ENCODE measurements at places on chromosomes 11 and 22.
A peak's percentile ranks its signal among the peaks of the same experiment; 100 is the strongest.

- peak; percentile 84 for DNase-seq
These were observed 1.3 kb upstream of the BDNF start for GRCh38 chr11:27701355-27702105.

- no peak for DNase-seq
These were observed 27.7 kb downstream of the ALG9 start for GRCh38 chr11:111843661-111844060.

GRCh38 chr11:1146365-1146764 lies 11.4 kb upstream of the MUC5AC start:
- DNase-seq = no peak

GRCh38 chr11:94728966-94729751 lies 39.0 kb upstream of the AMOTL1 start:
- no peak for DNase-seq

GRCh38 chr11:8080674-8081590 lies at the start of gene TUB:
TUB (plus strand) TSS chr11:8081211; CDS start chr11:8081511, 300 bp downstream.
- DNase-seq = peak; percentile 49

- DNase-seq = no peak
These were observed 60.1 kb downstream of the ZNRF3 start for GRCh38 chr22:28943501-28943879.

DNA sequence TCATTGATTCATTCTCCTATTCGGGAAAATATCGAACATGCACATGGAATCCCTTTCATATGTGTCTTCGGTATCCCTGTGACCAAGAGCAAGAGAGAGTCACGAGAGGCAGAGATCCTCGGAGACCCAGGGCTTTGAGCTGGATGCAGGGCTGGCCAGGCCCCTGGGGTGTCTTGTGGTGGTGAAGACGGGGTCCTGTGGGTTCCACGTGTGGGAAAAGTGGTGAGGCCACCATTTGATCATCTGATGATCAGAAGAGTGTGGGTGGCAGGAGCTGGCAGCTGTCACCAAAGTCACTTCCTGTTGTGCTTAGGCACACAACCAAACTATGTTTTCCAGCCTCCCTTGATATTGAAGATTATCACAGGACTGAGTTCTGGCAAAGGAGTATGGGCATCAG lies 94.0 kb downstream of the BRD1 start:
- no peak for DNase-seq

- peak; percentile 33 for DNase-seq
These were observed 41.9 kb downstream of the SVIP start for GRCh38 chr11:22787551-22788162.

GRCh38 chr22:47576908-47577307 lies 814.5 kb downstream of the TBC1D22A start:
- no peak for DNase-seq

DNA sequence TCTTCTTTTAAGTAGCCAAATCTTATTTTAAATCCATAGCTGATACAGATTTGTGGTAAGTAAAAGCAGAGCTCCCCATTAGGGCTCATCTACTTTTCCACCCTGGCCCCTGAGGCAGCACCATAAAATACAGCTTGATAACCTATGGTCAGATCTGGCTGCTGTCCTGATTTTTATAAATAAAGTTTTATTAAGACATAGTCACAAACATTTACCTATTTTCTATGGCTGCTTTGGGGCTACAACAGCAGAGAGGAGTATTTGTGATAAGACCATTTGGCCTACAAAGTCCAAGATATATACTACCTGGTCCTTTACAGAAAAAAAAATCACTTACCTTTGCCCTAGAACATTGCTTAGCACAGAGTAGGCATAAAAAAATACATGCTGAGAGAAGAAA lies 200.0 kb upstream of the SEZ6L start:
- no peak for DNase-seq

DNA sequence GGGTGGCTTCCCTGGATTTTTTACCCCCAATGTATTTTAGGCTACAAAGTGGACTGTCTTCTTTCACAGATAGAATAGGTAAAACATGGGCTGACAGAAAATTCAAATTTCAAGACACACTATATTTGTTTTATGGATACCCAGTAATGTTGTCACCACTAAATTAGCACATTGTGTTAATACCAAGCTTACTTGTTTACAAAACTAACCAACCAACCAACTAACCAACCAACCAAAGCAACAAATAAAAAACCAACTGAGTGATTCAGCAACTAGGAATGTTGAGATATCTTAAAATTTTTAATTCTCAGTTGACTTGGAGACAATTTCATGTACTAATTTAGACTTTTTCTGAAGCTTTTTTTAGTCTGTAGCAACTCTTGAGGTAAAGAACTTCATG lies 69.3 kb upstream of the CTSC start:
- DNase-seq = no peak

DNA sequence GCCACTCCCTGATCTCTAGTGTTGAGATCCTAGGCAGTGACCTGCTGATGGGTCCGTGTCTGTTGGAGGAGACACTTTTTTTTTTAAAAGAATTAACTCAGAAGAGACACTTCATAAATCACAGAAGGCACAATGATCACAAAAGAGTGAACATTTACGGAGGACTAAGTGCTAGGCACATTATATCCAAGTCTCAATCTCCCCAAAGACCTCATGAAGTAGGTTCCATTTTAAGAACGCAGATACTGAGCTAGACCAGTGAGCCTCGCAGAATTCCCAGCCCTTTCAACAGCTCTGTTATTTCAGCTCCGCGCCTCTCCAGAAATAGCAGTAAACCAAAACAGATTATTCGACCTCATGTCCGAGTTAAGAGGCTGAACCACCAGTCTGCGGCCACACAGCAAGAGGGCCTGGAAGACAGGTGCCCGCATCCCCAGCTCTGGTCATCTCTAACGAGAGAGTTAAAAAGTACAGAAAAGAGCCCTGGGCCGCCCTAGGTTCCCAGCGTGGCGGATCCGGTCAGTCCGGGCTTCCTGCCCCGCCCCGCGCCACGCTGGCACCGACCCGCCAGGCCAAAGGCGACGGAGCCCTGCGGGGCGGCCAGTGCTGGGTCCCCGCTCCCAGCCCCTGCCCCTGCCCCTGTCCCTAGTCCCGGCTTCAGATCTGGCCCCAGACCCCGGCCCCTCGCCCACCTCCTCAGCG lies 612 bp downstream of the XBP1 start:
- DNase-seq = peak; percentile 57

DNA sequence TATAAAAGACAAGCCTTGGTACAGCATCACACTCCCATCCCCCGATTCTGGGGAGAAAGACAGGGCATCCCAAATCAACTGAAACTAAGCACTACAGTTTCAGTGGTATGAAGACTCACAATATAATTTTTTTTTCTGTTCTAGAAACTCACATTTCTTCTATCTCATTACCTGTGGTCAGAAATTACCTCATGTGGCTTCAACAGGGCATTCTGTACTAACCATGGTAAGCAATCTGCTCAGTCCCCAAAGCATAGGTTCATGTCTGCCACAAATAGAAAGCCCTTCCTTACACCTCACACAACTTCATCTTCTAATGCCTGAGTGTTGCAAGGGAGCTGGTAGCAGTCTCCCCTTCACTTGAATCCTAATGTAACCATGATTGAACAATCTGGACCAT lies 147.4 kb upstream of the POU2AF2 start:
- DNase-seq = no peak

DNA sequence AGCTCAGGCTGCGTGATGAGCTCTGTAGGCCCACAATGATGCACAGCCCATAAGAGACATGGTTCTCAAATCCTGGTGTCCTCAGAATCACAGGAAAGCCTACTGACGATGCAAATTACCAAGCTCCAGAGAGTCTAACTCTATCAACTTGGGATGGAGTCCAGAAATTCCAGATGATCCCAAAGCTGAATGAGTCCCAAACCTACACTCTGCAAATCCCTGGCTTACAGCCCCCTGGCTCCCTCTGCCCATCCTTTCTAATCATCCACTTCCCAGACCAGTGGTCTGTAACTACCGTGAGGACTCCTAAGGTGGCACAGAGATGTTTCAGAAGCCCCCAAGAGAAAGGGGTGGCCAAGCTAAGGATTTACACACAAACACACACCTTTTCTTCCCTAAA lies 13.5 kb downstream of the ARFGAP2 start:
- no peak for DNase-seq

- no peak for DNase-seq
These were observed 36.4 kb upstream of the ZNRF3 start for GRCh38 chr22:28846994-28847393.

DNA sequence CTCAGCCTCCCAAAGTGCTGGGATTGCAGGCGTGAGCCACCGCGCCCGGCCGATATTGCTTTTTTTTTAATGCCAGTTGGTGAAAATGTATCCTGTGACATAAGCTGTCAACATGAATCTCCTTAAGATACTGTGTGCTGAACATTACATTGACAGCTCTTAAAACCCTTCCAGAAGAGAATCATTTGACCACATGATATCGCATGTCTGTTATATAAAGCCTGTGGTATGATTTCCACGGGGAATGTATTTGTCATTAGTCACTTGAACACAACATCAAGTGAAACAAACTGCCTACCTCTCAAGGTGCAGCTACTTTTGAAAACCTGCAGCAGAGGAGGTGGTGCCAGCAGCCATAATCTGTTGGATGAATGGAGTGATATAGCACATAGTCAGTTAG lies 67.0 kb downstream of the BCL2L13 start:
- peak; percentile 26 for DNase-seq

DNA sequence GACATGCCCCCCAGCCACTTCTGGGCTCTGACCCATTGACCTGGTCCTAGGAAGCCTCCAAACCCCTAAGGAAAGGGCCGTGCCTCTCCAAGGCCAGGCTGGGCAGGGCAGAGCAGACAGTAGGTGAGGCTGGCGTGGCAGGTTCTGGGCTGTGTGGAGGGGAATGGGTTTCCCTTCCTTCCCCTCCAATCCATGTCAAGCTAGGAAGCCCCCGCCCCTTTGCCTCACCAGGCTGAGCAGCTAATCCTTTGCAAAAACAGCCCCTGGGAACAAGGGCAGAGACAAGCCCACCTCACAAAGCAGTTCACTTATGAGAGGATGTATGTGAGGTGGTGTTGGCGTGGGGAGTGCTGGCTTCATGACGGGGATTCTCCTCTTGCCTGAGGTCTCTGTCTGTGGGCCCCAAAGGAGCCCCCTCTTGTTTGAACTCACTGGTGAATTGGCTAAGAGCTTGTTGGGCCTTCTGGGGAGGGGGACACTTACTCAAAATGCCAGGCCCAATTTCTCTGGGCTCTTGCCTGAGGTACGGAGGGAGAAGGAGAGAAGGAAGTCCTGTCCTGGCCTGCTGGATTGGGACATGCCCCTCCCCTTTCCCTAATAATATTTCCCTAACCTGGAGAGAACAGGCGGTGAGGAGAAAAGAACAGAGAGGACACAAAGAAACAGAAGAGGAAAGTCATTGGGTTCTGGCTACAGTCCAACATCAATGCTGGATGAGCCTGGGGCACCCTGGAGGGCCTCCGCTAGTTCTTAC lies 1.6 kb upstream of the TRIM29 start:
- no peak for DNase-seq

GRCh38 chr11:12864316-12865156 lies 144.6 kb upstream of the RASSF10 start:
- DNase-seq = peak; percentile 35

- DNase-seq = peak; percentile 78
These were observed 4.6 kb downstream of the TSPAN32 start for GRCh38 chr11:2306452-2306823.

DNA sequence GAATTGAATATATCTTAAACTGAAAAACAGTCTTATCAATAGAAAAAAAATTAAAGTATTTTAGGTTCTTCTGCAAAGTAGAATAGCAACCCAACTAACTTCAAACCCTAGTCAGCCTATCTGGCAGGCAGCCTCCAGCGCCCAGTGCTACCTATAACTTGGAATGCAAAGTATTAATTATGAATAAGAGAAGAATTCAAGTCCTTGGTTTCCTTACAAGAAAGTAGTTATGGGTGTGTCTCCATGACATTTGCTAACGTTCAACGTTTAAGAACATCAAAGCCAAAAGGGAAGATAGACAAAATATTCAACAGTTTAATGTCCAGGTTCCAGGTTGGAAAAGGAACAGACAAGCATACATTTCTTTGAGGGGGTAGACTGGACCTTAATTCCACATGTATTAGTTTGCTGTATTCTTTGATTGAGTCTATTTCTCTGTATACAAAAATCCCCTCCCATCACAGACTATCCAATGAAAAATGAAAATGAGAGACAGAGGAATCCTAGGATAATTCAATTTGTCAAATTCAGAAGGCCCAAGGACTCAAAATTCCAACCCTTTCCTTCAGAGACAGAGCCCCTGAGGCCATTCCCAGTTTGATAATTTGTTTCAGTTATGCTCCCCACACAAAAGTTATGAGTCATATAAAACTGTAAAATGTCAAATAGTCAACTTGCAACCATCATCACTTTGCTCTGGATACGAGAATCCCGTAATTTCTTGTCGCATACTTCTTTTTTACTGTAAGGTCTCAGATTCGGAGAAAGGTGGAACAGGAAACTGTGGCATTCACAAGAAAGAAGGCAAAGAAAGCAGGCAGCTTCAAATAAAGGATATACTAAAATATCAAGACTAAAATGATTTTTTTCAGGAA lies 83.7 kb upstream of the CHRM4 start:
- DNase-seq = peak; percentile 56

DNA sequence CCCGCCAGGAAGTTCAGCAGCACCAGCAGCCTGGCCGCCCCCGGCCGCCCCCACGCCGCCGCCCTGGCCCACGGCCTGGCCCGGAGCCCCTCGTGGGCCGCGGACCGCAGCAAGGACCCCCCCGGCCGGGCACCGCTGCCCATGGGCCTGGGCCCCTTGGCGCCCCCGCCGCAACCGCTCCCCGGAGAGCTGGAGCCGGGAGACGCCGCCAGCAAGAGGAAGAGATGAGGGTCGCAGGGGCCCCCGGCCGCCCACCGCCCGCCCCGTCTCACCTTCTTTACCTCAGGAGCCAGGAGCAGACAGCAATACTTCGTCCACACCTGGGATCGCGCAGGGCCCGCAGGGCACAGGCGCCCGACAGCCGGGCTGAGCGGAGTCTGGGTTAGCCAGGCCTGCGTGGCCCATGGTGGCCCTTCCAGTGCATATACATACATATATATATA lies 115.6 kb downstream of the CACNA1I start:
- DNase-seq = no peak

- no peak for DNase-seq
These were observed 14.7 kb upstream of the PTS start for GRCh38 chr11:112211536-112211935.

DNA sequence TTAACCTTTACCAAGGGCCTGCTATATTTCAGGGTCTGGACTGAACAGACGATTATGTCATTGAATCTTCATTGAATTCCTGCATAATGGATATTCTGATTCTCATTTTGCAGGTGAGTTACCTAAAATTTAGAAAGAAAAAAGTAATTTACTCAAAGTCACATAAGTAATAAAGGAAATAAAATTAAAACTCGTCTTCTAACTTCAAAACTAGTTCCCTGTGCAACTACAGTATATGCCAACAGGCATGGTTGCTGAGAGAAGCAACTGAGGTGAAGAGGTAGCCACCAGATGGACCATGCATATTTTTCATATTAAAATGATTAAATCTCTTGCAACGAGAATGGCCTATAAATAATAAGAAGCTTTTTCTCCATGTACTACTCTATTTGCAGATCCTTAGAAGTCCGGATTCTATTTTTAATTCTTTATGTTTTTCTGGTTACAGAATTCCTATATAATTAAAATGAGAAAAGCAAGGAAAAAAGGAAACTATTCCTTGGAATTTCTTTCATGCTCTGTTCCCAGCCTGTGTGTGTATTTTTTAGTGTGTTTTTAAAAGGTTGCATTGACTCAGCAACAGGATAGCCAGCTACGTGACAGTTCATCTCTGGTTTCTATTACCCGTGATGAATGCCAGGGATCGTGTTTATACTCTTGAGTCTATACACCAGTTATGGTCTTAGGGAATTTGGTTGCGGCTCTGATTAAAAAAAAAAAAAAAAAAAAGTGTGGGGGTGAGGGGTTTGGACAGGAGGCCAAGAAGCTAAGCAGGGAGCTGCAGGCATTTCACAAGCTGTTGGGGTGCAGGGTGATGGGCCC lies 186.8 kb downstream of the ETS1 start:
- peak; percentile 43 for DNase-seq

GRCh38 chr11:85269109-85269508 lies 358.0 kb downstream of the DLG2 start:
- no peak for DNase-seq
